ENCODE measurements at places on chromosomes 16 and 17. TPM values are rescaled to one million over a fixed set of nuclear protein-coding genes. Genes with fewer than 3 reads are reported as not detected.

DNA sequence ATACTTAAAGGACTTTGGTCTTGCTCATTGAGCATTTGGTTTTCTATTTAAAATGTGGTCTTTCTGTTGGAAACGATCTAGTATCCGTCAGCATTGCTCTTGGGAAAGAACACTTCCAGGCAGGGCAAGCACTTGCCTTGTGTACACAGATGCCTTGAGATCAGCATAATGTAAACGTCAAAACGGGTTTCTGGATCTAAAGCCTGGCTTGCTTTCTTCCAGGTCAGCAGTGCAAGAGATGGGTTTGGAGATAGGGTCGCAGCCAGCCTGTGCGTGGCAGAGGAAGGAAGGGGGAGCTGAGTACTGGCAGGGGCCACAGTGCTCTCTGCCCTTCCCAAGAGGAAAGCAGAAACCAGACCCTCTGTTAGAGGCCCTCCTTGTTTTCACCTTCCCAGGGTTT, 175.5 kb downstream of the LGALS9B start:
- ATAC-seq = no peak

The KRT33B gene
- not detected for total RNA-seq

DNA sequence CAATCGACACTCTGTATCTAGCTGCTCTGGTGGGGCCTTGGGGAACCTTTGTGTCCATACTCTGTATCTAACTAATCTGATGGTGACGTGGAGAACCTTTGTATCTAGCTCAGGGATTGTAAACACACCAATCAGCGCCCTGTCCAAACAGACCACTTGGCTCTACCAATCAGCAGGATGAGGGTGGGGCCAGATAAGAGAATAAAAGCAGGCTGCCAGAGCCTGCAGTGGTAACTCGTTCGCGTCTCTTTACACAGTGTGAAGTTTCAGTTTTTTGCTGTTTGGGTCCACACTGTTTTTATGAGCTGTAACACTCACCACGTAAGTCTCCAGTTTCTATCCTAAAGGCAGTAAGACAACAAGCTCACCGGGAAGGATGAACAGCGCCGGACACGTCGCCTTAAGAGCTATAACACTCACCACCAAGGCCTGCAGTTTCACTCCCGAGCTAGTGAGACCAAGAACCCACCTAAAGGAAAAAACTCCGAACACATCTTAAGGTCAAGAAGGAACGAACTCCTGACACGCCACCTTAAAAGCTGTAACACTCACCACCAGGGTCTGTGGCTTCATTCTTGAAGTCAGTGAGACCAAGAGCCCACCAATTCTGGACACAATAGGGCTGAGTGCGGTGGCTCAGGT, 64.6 kb downstream of the KPNA2 start:
- ATAC-seq = no peak

DNA sequence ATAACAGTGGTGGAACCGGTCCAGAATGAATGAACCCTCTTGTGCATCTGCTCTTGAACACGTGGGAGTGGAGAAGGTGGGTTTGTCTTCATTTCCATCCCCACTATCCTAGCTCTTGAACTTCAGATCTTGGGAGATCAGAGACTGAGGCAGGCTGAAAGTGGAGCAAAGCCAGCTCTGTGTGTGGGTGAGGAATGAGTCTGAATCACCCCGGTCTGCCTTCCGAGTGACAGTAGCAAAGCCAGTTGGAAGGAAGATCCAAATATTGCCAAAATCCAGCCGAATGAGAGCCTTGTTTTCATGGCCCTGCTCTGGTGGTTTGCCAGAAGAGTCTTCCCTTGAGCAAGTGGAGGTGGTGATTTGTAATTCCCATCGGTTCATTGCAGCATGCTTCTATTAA, 29.0 kb upstream of the ASIC2 start:
- no peak for ATAC-seq

- ATAC-seq = peak; percentile 42
These were observed 5.9 kb downstream of the BAIAP2 start for GRCh38 chr17:81040791-81041337.

- no peak for ATAC-seq
These were observed 33.8 kb downstream of the MYH13 start for GRCh38 chr17:10339051-10339450.
